ENCODE measurements at places on chromosomes 13 and 19.

GRCh38 chr19:34067861-34068271, 104.4 kb upstream of the LSM14A start:
- DNase-seq = no peak

DNA sequence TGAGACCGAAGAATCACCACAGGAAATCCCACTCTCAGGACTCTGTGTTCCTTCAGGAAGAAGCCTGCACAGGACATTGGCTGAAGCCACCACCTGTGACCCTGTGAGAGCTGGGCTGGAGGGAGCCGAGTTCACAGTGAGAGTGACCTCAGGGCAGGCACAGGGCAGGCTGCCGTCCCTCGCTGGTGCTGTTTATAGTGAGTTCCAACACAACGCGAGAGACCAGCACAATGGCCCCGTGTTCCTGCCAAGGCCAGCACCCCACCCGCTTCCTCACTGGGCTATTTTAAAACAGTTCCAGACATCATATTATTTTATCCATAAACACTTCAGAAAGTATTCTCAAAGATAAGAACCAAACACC, 18.4 kb upstream of the GAS6 start:
- DNase-seq = no peak

DNA sequence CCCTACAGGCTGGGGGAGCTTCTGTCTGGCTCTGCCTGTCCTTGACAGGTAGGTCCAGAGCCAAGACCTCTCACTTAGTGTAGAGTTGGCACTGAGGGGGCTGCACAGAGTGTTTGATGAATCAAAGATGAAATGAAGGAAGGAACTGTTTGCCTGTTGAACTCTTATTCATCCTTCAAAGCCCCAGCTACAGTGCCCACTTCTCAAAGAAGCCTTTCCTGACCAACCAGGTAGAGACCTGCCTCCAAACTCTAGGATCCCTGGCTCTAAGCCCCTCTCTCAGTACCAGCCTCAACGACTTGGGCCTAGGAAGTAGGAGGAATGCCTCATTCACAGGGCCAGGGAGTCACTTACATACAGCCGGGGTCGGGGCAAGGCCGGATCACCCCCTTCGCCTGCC, 9.1 kb upstream of the TMEM161A start:
- no peak for DNase-seq

DNA sequence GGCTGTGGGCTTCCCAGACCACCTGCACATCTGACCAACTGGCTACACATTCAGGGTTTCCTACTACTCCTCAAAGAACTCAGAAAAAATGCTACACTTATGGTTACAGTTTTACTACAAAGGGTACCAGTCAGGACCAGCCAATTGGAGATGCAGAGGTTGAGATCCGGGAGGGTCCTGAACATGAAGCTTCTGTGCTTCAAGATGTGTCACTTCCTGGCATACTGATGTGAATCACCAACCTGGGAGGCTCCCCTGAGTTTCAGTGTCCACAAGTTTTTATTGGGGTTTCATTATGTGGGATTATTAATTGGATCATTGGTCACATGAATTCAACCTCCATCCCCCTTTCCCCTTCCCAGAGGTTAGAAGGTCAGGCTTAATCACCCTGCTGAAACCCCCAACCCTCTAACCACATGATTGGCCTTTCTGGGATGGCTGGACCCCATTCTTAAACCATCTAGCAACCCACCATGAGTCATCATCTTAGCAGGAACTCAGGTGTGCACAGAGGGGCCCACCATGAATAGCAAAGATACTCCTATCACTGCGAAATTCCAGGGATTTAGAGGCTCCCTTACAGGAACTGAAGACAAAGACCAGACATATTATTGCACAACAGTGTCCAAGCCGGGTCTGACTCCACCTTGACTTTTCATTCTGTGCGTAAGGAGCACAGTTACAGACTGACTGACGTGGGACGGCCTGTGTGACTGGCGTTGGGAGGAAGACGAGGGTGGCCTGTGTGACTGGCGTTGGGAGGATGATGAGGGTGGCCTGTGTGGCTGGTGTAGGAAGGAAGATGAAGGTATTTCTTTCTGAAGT, 90.7 kb downstream of the ATP8A2 start:
- no peak for DNase-seq

GRCh38 chr13:20192158-20192835, 441 bp downstream of the GJB2 start:
- no peak for DNase-seq

DNA sequence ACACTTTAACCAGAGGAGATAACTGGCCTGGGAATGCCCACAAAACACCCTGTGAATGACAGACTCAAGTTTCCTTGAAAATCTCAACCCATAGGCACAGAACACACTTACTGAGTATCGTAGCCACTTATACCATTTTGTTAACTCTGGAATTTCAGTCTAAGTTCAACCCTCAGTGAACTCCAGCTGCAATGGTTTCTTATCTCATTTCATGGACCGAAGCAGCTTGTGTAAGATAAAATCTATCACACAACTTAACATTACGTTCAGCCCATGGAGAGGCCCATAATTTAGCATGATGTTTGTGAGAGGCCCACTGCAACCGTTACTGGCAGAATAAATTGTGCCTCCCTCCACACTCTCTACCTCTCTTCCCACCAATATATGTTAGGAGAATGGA, 323.0 kb downstream of the DNAJC15 start:
- no peak for DNase-seq

DNA sequence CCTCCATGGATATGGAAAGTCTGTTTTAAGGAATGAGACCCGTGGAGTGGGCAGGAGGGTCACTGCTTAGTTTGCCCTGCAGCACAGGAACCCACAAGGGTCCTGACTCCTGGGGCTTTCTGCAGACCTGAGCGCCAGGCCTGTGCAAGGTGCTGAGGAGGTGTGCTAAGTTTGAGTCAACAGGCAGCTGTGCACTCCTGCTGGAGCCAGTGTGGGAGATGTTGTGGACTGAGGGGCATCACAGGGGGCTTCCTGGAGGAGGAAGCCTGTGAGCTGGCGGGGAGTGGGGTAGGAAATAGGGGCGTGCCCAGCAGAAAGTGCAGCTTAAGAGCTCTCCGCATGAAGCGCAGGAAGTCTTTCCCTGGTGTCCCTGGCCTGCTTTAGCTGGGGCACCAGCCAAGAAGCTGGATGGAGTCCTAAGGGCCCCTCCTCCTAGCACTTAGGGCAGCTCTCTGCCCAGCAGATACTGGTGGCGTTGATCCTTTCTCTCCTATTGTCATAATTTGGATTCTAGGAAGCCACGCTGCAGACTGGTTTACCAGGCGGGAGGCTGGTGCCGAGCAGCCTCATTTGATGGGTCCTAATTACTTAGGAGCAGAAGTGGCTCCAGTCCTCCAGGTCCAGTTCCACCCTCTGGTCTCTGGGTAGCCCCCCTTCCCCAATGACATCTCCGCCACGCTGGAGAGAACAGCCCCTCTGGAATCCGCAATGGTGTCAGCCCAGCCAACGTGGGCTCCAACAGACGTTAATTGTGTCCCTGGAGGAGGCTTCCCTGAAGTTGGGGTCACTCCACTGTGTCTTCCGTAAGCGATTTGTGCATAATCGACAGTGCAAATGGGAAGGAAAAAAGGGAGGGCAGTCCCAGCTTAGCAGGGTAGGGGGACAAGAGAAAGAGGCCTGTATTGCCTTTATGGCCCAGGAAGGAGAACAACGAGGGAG, 309.2 kb downstream of the ZNF536 start:
- DNase-seq = no peak

- no peak for DNase-seq
Observed at GRCh38 chr13:98429977-98430736, 146.8 kb downstream of the STK24 start.

- no peak for DNase-seq
Observed at GRCh38 chr13:78306519-78307206, 296.7 kb downstream of the POU4F1 start.

DNA sequence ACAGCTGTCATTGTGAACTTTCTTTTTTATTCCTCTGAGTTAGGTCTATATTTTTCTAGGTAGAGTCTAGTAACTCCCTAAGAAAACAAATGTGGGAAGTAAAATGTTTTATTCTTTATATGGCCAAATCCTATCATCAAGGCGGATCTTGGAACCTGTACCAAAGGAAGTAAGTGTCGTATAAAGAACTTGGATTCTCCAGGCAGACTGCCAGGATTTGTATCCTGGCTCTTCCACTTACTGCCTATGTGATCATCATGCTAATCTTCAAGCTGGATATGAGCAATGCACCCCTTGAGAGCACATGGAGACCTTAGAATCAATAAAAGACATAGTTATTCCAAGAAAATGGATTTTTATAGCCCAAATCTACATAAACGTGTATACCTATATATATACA, 286.5 kb downstream of the PCDH17 start:
- DNase-seq = no peak

- DNase-seq = peak; percentile 29
Observed at GRCh38 chr19:11355160-11356073, at the start of gene PLPPR2. Gene PLPPR2 (plus strand): TSS chr19:11355432. CDS start chr19:11357674, 2,242 bp downstream.

- no peak for DNase-seq
Observed at GRCh38 chr13:33006638-33007037, 9.6 kb upstream of the KL start.

GRCh38 chr13:26370553-26370952, 116.6 kb downstream of the CDK8 start:
- DNase-seq = no peak

GRCh38 chr13:109773276-109773675, 13.1 kb downstream of the IRS2 start:
- DNase-seq = no peak

- DNase-seq = no peak
Observed at GRCh38 chr19:18385359-18385674, 641 bp upstream of the GDF15 start.

DNA sequence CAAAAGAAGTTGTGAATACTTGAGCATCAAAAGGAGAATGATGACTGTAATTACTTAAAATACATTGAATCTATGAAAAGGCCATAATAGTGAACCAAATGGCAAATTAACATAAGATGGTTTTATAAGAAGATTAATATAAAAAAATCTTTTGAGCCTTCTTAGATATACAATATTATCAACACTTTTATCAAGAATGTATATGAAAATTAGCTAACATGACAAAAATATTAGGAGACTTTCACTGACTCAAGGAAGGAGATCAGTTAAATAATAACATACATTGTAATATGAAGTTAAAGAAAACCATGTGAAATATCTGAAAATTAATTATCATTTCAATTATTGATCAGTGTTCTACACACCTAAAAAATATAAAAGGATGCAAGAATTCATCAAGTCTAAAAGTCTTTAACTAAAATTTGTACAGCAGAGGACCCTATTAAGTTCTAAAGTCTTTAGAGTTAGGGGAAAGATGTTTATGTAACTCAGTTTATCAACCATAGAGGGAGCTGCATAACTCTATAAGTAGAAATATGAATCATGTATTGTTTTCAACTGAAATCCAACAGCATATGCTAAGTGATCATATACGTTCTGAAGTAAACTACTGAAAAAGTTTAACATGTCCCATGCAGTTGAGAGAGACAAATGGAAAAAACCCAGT, 756.1 kb upstream of the MIR17HG start:
- DNase-seq = no peak

GRCh38 chr13:74892096-74892495, 589.9 kb downstream of the TBC1D4 start:
- no peak for DNase-seq

DNA sequence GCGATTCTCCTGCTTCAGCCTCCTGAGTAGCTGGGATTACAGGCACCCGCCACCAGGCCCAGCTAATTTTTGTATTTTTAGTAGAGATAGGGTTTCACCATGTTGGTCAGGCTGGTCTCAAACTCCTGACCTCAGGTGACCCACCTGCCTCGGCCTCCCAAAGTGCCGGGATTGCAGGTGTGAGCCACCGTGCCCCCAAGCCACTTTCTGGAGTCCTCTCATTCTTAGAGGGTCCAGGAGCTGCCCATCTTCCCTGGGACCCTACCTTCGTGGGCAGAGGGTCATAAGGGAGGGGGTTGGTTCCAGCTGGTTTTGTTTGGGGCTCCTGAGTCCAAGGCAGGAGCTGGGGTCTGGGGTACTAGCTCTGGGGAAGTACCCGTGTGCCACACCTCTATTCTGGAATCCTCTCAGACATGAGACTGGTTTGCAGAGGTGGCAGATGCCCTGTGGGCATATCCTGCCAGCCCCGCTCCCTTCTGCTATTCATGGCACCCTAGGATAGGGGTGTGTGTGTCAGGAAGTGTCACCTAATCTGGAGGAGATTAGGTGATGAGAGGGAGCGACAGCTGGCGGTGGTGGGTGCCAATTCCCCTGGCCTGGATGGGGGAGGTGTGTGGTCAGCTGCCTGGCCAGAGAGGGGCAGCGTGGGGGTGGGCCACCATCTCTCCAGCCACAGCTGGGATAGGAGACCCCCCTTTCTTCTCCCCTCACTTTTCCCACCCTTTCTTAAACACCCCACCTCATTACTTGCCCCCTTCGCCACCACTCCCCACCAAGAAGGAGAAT, 2.1 kb downstream of the PRMT1 start:
- no peak for DNase-seq

DNA sequence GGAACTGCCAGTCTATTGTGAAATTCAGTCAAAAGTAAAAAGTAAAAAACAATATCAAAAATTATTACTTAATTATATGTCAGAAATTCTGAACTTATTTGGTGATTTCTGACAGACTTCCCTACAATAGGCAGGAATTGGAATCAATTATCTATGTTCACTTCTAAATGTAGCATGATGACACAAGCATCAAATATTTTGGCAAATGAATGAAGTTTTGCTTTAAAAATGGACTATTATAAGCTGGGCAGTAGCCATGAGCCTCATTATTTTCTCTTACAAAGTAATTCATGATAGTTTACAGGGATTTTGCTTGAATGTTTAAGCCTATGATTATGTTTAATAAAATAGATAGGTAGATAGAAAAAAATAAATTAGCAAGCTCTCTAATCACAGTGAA, 582.6 kb downstream of the SLITRK6 start:
- DNase-seq = no peak

GRCh38 chr13:73698859-73699258, 435.3 kb downstream of the KLF12 start:
- no peak for DNase-seq

- no peak for DNase-seq
Observed at GRCh38 chr19:51742789-51743188, 8.9 kb downstream of the FPR1 start.

- DNase-seq = no peak
Observed at GRCh38 chr19:54451997-54452396, 3.0 kb downstream of the LENG8 start.

DNA sequence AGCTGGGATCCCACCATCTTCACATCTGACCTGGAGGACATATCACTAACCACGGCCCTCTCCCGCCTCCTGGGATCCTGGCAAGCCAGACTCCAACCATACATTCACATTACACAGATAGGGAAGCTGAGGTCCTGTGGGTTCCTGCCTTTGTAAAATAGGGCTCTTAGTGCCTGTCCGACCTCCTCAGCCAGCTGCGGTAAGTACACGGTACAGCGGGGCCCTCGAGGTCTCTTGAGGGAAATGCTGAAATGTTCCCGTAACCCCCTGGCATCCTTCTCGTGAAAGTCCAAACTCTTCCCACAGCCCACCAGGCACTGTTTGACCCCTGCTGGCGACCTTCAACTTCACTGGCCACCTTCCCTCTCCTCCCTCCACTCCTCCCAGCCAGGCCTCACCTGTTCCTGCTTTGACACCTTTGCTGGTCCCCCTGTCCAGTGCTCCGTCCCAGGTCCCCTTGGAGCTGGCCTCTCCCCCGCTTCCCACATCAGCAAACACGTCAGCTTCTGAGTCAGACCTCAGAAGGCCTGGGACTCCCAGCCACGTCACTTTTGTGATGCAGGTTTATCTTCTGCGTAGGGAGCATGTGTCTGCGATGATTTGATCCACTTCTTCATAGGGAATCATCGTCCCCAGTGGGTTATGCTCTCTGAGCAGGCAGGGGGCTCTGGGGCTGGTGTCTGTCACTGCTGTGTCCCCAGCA, 8.8 kb upstream of the GNG7 start:
- no peak for DNase-seq

Measured in NCI-H2081 treated with DMSO at 0.1 percent for 48 hours (cell line).